ENCODE measurements at places on chromosomes 11 and 22.
A peak's percentile ranks its signal among the peaks of the same experiment; 100 is the strongest.

DNA sequence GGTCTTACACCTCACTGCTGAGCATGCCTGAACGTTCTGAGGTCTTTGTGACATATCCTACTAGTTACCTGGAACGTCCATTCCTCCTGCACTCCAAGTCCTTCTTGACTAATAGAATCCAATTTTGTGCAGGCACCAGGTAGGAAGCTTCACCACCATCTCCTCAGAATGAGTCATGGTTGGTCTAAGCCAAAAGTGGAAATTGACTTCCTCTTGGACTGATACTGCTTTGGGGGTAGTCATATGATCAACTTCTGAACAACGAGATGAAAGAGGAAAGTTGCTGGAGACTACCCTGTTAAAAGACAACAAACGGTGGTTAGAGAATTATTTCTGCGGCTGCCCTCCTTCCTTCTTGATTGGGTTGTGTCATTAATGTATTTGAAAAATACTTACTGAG is 374.2 kb upstream of the LARGE1 start:
- no peak for DNase-seq

- DNase-seq: no peak
These were observed 4.2 kb downstream of the ELF5 start for GRCh38 chr11:34509336-34509876.

- no peak for DNase-seq
These were observed 1080.2 kb downstream of the OPCML start for GRCh38 chr11:132451942-132452601.

GRCh38 chr11:18615628-18616392 is 16.2 kb downstream of the MISFA start:
- no peak for DNase-seq

DNA sequence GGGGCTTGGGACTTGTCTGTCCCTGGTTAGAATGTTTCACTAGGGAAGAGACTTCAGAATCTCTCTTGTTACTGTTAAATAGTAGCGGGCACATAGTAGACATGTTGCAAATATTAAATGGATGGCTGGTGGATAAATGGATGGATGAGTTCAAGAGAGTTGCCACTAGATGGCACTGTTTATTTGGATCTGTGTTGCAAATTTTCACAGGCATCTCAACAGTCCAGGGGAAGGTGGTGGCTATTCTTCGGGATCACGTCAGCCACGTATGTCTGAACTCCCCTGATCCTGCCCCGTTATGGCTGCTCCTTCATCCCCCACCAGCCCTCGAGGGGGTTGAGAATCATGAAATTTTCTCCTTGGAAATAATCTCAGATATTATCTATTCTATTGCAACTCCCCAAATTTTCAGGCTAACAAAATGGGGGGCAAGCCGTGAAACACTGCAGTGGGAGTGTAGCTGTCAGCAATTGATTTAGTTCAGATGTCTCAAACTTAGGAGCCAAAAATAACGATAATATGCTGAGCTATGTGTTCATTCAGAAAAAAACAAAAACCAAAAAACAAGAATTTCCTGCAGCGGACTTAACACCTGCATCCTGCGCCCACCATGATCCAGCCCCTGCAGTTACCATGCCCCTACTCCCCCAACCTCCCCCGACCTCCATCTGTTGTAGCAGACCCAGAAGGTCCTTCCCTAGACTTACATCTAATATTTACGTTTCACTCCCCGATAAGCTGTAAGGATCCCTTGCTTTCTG is 29.1 kb upstream of the BIRC3 start:
- peak; percentile 73 for DNase-seq

DNA sequence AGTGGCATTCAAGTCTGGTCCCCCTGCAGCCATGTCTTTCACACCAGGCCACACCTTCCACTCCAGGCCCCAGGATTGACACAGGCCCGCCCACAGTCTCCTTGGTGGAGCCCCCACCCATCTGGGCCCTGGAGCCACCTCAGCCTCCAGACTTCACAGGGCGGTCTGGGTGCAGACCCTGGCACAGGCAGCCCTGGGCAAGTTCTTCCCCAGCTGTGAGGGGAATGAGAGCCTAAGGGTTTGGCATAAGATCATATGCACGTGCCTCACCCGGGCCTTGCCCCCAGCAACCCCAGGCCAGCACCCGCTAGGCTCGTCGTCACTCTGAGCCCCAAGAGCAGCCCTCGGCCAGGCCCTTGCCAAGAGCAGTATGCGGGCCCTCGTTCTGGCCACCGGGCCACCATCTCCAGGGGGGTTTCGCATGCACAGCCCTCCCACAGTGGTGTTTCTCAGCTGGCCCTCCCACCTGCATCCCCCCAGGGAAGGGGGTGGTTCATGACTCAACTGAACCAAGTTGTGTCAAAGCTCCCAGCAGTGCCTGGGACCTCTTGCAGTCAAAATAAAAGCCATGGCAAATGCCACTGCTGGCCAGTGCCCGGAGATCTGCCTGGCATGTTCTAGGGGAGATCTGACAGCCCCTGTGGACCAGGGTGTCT is 70.4 kb upstream of the KCNQ1OT1 start:
- DNase-seq: no peak

DNA sequence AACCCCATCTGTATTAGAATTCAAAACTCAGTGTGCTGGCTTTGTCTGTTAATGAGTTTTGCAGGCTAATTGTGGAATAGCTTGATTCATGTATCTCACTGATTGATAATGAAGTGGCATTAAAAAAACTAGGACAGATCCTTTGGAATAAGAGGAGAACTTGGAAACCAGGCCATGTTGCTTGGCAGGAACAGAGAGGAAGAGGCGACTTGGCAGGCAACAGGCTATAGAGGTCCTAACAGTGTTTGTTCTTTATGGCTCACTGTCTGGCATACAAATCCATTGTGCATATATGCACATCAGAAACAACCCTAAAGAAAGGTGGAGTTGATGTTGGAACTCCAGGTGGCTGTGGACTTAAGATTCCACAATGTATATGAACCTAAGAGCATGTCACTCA is 17.4 kb upstream of the OR9I1 start:
- DNase-seq: no peak

DNA sequence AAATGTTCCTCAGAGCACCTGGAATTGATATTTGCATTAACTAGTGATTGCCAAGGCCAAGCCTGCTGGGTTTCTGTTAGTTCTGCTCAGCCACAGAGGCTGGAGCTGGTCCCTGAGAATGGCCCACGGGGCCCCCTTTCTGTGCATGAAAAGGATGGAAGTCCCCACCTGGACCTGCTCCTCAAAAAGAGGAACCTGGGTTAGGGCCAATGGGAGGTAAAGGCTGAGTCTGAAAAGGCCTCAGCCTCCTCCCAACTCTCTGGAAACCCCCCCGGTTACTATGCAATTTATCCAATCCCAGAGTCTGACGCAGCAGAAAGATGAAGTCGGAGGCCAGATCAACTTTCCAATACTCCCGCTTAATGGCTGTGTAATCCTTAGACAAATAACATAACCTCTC is 6.8 kb upstream of the CREB3L1 start:
- DNase-seq: no peak

DNA sequence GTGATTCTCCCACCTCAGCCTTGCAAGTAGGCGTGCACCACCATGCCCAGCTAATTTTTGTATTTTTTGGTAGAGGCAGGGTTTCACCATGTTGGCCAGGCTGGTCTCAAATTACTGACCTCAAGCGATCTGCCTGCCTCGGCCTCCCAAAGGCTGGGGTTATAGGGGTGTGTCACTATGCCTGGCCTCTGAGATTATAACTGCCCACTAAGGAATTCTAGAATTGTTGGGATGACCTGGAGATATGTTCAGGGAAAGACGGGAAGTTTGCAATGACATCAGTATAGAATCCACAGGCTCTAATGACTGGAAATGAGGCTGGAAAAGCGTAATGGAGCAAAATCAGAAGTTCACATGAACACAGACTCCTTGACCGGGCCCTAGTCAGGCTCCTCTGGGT is 62.2 kb downstream of the CLMP start:
- DNase-seq: no peak

- DNase-seq: no peak
These were observed 95.7 kb upstream of the DRD2 start for GRCh38 chr11:113570906-113571305.

DNA sequence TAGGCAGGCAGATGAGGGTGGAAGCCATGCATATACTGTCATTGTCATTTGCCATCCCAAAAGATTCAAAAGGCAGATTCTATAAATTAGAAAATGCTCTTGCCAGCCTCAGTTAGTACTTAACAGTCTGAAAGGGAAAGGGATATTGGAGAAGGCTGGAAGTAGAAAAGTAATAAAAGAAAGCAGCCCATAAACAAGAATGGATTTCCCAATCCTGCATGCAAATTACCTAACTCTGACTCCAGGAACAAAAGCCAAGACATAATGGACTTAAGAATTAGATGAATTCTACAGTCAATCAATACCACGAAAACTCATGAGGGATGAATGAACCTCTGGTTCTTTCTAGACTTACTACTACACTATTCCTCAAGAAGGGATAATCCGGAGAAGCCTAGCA is 5.9 kb downstream of the PAK1 start:
- no peak for DNase-seq

GRCh38 chr11:45368697-45369096 is 82.6 kb upstream of the SYT13 start:
- DNase-seq: no peak

DNA sequence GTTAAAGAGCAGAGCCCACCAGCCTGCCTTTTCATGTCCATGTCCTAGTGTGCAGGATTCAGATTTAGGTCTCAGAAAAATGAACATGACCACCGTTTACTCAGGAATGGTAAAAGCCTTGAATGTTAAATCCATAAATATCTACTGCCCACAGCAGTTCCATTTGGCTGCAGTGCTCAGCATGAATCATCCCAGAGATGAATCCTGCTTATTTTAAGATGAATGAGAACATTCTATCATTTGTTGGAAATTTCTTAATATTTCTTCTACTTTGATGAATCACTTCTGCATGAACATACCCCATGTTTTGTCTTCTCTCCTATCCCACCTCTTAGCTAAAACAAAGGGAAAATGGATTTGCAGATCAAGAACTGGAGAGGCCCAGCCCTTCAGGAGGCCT is 47.5 kb upstream of the AQP11 start:
- DNase-seq: no peak

DNA sequence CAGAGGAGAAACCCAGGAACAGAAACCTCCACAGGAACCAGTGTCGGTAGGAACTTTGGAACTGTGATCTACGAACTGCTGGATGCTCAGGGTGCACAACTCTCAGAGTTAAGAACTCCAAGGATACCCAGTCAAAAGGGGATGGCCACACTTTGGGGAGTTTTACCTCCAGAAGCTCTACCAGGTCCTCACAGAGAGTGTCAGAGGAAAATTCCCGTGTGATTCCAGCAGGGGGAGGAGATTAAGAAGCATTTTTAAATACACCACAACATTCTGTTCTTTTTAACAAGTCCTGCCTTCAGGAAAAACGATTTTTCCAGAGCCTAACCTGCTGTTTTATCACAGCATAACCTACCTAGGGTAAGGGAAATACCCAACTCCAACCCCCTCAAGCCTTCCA is 104.0 kb downstream of the SOX6 start:
- no peak for DNase-seq

DNA sequence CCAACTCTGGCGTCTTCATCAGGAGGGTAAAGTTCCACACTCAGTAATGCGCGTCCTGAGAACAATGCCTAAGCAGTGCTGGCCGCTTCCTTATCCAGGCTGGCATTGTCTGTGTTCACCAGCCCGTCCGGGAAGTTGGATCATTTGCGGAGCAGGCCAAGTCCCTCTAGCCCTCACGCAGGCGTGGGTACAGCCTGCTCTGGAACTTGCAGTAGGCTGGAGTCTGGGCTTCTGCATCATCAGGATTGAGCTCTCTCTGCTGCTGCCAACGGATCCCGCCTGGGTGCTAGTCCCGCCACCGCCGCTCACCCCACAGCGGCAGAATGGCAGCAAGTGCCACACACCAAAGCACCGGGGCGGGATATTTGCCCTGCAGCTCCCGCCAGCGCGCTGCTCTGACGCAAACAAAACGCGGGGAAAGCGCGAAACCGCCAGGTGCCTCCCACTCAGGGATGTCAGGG is 29.0 kb downstream of the GLYATL1 start:
- peak; percentile 45 for DNase-seq

GRCh38 chr11:76153571-76153923 is 52.8 kb downstream of the WNT11 start:
- DNase-seq: no peak

DNA sequence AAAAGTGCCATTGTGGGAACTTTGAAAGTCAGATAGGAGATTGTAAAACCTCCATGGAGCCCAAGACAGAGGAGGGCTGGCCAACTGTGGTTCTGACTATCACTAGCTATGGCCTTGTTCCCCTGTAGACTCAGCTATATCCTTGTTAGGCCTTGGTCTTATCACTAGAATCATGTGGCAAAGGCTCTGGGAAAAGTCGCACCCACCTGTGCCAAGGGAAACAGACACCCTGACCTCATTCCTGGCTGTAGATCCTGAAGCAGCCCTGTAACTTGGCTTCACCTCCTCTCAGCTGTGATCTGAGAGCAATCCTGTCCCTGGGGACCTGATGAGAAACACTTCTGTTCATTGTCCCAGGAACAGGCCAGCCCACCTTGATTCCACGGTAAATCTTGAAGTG is 566.2 kb downstream of the TMEM135 start:
- no peak for DNase-seq

DNA sequence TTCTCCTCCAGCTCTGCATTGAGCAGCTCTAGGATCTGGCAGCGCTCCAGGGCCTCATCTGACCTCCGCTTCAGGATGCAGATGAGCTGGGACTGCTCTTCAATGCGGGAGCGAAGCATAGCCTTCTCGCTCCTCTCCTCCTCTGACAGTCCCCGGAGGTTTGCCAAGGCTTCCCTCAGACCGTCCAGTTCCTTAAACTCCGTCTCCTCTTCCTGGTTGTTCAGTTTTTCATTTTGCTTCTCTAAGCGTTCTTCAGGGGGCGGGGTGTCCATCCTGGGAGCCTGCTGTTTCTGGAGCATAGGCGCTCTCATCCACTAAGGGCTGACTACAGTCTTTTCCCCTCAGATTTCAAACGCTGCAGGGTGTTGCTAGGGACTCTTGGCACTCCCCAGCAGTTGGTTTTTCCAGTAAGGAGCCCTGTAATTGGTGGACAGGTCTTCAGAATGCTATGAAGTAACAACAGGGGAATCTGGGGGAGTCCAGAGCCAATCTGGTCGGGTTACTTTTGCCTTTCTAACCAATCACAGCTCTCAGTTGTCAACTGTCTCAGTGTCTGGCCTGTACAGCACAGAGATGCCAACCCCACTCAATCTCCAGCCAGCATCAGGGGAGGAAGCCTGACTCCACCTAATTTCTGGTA is at the start of gene CCDC89:
TSS of gene CCDC89 (minus strand) at position 376 of the 640 bp plus-strand sequence. CDS start at position 311, 65 bp downstream.
- DNase-seq: no peak

DNA sequence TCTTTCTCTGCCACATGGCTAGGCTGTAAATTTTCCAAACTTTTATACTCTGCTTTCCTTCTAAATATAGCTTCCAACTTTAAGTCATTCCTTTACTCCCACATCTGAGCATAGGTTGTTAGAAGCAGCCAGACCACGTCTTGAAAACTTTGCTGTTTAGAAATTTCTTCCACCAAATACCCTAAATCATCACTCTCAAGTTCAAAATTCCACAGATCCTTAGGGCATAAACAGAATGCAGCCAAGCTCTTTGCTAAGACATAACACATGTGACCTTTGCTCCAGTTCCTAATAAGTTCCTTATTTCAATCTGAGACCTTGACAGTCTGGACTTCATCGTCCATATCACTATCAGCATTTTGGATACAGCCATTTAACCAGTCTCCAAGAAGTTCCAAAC is 749.9 kb downstream of the METTL15 start:
- no peak for DNase-seq
